ENCODE measurements at places on chromosomes 13 and 19. TPM values are rescaled to one million over a fixed set of nuclear protein-coding genes. Genes with fewer than 3 reads are reported as not detected.

DNA sequence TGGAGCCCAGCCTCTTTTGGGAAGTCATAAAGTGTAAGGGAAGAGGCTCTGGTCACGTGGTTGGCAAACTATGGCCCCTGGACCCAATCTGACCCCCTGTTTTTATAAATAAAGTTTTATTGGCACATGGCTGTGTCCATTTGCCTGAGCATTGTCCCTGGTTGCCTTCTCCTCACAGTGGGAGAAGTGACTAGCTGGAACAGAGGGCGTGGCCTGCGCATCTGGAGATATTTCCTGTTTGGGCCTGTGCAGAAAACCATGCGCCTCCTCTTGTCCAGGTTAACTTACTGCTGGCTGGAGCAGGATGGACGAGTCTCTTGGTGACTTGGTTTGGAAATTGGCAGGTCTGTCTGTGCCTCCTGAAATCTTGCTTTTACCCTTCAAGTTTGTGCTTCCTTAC is 48.3 kb downstream of the KDM4B start:
- DNase-seq, result no peak

DNA sequence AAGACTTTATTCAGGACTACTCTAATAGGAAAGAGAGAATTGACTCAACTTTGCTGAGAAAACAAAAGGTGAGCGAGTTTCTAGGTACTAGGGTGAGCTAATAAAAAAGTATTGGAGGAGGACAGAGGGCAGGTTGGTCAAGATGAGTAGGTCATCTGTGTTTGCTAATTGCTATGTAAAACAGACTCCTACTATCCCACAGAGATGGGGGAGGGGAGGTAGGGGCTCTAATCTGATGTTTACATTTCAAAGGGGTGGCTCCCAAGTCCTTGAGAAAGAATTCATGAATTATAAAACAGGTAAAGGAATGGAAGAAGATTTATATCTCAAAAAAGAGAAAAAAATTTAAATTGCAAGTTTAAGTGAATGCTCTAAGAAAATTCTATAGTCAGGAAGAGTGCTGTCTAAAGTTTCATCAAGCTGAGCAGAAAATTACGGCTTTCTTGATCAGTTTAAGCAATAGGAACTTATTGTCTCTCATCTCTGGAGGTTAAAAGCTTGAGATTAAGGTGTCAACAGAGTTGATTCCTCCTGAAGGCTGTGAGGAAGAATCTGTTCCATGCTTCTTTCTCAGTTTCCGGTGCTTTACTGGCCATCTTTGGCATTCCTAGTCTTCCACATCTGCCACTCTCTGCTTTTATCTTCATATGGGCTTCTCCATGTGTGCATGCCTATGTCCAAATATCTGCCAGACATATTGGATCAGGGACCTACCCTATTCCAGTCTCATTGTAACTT is 790.3 kb downstream of the SLITRK5 start:
- no peak for DNase-seq

DNA sequence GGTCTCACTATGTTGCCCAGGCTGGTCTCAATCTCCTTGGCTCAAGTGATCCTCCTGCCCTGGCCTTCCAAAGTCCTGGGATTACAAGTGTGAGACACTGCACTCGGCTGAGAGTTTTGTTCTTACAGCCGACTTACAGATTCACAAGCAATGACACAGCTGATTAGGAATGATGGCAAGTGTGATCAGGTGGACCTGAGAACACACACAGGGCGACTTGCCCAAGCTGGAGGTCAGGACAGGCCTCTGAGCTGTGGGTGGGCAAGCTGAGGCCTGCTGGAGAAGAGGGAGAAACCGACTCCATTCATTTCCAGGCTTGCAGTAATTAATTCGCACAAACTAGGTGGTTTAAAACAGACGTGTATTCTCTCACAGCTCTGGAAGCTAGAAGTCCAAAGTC is 8.1 kb upstream of the ATG4D start:
- DNase-seq, result no peak

DNA sequence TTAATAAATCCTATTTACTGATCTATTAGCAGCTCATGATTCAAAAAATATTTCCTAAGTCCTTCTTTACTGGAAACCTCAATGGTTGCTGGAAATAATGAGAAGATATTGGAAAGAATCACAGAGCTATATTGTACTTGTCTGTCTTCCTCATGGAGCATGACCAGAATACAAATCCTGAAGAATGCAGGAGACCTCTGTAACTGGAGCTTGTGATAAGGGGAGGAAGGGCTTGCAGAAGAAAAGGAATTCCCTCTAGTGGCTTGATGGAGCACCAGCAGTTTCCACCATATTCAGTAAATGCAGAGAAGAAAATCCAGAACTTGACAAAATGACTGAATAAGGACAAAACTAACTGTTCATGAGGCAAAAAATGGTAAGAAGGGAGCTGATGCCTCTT is 1333.1 kb downstream of the EFNB2 start:
- DNase-seq, result no peak

DNA sequence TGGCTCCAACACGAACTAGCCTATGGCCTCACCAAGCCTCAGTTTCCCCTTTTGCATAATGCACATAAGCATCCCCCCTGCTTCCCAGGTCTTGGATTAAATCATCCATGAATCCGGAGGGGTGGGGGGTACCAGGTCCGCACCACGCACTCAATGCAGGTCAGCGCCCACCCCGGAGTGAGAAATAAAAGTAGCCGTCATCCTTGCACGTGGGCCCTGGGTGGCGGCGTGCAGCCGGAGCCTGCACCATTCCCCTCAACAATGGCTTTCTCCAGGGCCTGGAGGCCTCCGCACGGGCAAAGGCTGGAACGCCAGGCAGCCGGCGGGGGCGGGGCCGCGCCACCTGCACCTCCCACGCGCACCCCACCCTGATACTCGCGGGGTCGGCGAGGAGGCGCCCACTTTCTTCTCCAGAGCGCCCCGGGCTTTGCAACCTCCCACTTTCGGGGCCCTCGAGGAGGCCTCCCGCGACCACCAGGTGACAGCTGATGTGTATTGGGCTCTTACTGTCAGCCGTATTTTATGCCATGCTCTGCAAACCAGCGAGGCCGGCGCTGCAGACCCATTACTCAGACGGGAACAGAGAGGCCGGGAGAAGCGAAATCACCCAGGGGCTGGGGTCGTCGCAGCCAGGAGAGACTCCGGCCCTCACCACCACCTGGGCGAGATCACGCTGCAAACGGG is 767 bp upstream of the GADD45B start:
- DNase-seq, result peak; percentile 65

- DNase-seq, result no peak
Measured at GRCh38 chr13:47564041-47564440, 437.0 kb downstream of the SUCLA2 start.

The ZNF146 gene
- 19.2 TPM for polyA plus RNA-seq

Data from stomach (tissue), 19 donors.